ENCODE measurements at places on chromosomes 12 and 14. TPM values are rescaled to one million over a fixed set of nuclear protein-coding genes. Genes with fewer than 3 reads are reported as not detected.
A peak's percentile ranks its signal among the peaks of the same experiment; 100 is the strongest.

The PLD4 gene
- not detected for total RNA-seq

- no peak for DNase-seq
These were observed 25.3 kb upstream of the ESRRB start for GRCh38 chr14:76350671-76351070.

GRCh38 chr12:88300931-88301330, 158.8 kb downstream of the TMTC3 start:
- no peak for DNase-seq

- no peak for DNase-seq
These were observed 76.2 kb downstream of the APAF1 start for GRCh38 chr12:98721204-98721702.

The RASSF8 gene
- 29.2 TPM for total RNA-seq

The RGS6 gene
- 0.06 TPM for total RNA-seq

DNA sequence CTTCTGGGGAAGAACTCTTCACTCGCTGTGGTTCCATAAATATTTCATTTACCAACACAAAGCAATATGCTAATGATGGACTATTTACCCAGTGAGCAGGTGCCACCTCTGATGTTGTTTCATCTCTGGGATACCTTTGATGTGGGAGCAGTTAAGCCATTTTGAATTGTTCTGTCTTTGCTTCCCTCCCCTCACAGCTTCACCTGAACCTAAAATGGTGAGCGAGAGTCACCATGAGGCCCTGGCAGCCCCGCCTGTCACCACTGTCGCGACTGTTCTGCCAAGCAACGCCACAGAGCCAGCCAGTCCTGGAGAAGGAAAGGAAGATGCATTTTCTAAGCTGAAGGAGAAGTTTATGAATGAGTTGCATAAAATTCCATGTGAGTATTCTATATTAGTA, 352.7 kb downstream of the SYT1 start:
- no peak for DNase-seq

The FLRT2 gene
- total RNA-seq = 17.8 TPM

DNA sequence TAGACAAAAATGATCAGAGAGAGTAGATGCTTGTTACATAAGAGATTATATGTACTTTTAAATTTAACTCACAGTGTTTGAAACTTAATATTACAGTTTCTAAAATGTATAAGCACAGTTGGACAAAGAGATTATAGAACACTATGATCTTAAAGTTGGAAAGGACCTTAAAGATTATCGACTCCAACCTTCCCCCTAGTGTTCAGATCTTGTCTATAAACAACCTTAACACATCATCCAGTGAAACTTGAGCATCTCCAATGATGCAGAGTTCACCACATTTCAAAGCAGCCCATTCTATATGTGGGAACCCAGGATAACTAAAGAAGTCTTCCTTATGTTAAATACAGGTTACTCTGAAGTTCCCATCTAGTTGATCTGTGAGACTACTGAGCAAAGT, 480.8 kb downstream of the RMST start:
- DNase-seq = no peak

- no peak for DNase-seq
These were observed 530 bp upstream of the NEMF start for GRCh38 chr14:49853158-49853477.

- no peak for DNase-seq
These were observed 293.5 kb upstream of the LRFN5 start for GRCh38 chr14:41313196-41313595.

GRCh38 chr12:122336015-122336946, 70.0 kb upstream of the VPS33A start:
- no peak for DNase-seq

The PIWIL1 gene
- total RNA-seq = not detected

The CCDC38 gene
- 0.94 TPM for total RNA-seq

DNA sequence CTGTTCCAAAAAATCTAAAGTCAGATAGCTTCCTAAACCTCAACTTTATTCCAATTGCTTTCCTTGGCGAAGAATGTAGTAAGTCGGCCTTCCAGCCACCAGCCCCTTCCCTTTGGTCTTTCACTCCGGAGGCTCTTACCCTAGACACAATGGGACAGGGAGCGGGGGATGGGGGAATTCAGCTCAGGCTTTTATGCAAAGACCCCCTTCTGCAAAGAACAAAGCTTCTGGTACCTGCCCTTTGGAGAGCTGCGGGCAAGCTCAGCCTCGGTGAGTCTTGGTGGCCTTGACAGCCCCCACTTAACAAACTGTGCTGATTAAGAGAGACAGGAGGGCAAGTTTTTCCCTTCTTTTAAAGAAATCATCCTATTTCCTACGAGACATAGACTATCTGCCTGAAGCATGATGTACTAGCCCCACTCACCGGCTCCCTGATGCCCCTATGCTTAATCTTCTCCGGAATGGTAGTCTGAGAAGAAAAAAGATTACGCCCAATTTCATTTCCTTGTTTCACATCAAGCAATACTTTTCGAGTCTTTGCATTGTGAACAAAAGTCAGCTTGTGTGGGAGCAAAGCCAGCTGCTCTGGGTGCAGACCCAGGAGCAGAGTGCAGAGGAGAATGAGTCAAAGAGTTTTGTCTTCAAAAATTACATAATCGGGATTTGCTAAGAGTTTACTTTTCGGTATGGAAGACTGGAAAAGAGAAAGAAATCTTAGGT, 1.5 kb upstream of the NANOG start:
- peak; percentile 41 for DNase-seq

DNA sequence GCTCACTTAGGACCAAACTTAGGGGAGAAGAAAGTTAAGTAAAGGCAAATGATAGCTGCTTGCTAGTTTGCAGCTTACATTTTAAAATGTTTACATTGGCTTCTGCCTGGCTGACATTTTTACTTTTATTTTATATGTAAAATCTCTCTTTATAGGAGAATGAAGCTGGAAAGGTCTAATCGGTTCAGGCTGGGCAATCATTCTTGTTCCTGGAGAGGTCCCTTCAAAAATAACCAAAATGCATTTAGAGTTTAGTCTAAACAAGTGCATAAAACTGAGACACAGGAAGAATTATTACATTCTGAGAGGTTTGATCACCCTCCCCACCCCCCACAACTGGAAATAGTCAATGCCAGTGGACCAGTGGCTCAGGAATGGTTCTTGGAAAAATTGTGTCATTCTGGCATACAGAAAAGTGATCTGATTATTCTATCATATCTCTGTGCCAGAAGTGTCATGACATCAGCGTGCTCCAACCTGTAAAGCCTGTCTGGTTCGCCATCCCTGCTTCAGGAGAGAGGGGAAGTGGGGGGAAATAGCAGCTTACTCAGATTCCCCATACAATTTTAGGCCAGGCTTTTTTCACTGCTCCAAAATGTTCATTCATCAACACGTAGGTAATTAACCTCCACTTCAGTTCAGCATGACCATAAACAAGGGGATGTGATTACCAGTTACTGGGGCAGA, 4.2 kb downstream of the PRICKLE1 start:
- DNase-seq = no peak

DNA sequence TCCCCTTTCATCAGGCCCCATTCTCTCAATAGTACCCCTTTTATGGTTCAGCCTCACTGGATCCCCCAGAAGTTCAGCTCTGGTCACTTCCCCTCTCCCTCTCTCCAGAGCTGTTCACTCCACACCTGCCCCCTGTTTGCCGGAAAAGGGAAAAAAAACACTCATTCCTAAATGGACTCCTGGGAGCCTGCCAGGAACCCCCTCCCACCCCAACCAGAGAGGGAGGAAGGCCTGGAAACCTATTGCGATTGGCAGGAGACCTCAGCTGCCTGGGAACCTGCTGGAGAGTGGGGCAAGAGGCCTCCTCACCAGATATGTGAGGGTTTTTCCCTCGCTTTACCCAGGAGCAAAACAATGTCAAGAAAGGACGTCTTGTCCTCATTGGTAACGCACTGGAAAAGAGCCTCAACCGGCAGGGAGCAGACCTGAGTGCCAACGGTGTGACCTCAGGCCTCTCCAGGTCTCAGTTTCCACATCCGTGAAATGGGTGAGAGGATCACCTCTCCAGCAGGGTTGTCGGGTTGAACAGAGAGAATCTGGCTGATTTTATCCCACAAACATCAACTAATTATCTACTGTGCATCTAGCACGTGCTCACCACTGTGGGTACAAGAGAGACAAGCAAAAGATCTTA, 4.6 kb downstream of the DTX1 start:
- no peak for DNase-seq

DNA sequence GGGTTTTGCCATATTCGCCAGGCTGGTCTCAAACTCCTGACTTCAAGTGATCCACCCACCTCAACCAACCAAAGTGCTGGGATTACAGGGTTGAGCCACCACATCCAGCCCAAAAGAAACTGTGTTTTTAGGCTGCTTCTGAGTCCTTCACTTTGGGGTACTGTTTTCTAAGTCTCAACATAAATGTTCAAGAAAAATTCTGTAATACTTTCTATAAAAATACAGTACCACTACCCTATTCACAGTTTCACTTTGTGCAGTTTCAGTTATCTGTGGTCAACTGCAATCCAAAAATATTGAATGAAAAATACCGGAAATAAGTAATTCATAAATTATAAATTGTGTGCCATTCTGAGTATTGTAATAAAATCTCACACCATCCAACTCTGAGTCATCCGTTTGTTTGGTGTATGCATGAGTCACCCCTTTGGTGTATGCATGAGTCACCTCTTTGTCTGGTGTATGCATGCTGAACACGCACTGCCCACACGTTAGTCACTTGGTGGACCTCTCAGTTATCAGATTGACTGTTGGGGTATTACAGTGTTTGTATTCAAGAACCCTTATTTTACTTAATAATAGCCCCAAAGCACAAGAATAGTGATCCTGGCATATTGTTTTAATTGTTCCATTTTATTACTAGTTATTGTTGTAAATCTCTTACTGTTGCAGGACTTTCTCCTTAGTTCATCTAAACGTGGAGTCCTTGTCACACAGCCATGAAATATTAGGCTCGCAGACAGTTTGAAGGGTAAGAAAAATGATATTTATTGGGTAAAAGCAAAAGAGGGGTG, 190.2 kb downstream of the FSCB start:
- DNase-seq = peak; percentile 32

DNA sequence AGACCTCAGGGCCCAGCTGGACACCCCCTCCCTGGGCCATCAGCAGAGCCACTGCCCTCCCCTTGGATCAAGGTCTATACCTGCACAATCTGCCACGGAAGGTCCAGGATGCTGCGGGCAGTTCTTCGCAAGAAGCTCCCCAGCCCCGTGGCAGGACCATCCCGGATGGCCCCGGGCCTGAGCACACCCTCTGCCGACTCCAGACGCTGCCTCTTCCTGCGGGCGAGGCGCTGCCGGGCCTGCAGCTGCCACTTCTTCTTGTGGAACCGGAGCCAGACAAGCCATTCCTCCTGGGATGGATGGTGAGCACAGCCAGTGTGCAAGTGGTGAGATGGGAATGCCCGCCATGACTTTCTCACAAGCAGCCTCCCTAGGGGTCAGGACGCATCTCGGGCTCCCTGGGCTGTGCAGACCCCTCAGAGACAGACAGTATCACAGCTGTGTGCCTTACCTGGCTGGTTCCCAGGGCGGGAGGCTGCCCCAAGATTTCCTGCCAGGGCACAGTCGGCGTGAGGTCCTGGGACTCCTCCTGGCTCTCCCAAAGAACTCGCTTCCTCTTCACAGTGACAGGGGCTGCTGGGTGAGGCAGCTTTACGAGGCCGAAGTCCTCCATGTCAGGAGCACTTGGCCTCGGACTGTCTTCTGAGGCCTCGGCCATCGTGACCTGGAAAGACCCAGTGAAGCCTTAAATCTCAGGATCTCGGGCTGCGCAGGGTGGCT, 30.8 kb downstream of the P2RX2 start:
- no peak for DNase-seq

DNA sequence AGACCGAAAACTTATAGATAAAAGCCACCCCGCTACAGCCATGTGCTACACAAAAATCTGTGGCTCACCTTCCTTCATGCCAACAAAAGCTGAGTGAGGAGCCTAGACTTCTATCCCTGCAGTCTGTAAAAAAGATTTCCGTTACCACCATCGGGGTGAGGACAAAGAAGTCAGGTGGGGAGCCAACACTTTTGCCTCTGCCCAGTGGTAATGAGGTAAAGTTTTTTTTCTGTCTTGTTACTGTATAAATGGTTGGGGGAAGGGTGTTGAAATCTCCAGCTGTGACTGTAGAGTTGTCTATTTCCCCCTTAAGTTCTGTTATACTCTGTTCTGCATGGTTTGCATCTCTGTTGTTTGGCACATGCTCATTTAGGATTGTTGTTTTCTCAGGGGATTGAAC, 707.8 kb downstream of the FLRT2 start:
- DNase-seq = no peak

DNA sequence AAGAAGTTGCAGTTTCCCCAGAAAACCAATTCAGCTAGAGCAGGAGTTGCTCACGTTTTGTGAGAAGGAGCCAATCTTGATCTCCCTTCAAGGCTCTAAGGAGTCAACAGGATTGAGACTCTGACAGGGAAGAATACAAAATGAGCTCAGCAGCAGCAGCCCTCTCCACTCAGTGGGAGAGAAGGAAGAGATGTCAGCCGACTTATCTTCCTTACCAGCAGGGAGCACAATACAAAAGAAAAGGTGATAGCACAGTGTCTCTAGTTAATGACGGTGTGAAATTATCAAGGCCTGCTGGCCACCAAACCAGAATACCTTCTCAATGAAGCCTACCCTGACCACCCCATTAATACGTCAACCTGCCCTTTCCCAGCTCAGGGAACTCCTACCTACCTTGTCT, 223.6 kb upstream of the TMPO start:
- DNase-seq = no peak

The PELI2 gene
- total RNA-seq = 1.8 TPM

The ERBB3 gene
- total RNA-seq = 25.7 TPM

The SYT1 gene
- 0.43 TPM for total RNA-seq

- DNase-seq = no peak
These were observed 21.7 kb upstream of the KRT83 start for GRCh38 chr12:52342781-52343490.

DNA sequence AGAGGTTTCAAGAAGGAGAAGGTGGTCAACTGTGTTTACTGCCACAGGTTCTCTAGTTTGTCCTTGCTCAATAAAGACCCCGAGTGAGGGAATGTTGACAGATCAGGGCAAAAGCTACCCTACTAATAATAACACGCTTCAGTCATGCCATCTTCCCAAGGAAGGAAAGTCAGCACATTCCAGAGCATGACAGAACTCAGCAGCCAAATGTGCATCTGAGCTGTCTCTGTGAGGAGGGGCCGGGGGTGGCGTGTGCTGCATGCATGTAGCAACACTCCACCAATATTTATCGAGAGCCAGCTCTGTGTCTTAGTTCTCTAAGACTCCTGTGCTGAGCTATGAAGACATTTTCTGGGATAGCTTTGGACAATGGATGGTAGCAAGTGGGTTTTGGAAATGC, 260.4 kb downstream of the DPF3 start:
- no peak for DNase-seq

The TRIM9 gene
- total RNA-seq = 0.83 TPM

DNA sequence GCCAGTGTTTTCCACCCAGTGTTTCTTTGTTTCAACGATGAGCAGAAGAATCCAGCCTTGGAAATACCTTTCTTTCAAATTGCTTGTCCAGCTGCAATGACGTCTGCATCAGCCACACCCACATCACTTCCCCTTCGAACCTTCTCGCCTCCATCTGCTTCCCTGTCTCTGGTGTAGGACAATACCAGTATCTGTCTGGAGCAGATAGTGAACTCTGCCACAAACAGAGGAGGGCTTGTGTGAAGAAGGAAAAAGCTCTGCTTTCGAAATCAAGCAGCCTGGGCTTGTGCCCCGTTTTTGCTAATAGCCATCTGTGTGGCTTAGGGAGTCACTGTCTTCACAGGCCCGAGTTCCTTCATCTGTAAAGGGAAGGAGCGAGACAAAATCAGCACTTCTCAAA, 415.4 kb downstream of the ZFP36L1 start:
- DNase-seq = peak; percentile 45
